ENCODE measurements at places on chromosomes 3 and 15.

DNA sequence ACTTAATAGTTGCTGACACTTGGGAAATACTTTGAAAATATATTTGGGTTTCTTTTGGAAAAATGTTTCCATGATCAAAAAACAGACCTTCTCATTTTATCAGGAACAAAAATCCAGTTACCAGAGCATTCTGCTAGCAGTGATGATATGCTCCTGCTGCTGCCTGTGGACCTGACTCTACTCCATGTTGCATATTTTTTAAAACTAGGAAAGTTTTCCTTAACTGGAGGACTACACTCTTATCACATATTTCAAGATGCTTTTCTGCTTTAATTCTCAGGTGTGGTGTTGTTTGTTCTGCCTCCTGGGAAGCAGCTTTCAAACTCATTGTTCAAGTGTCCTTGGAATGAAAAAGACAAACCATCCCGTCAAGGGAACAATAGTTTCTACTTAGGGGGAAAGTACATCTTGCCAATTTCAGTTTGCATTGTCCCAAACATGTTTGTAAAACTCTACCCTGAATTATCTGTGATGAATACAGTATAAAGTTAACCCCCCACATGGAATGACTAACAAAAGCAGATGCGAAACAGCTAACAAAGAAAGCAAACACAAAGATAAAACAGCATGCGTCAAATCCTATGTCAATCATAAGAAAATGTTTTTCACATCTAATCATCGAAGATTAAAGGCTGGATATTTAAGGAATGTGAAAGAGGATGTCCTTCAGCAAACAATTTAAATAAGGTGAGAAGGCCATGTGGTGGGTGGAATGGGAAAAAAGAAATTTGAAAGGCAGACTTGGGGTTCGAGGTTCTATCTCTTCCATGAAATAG lies 40.1 kb upstream of the PSMD6 start:
- no peak for DNase-seq

DNA sequence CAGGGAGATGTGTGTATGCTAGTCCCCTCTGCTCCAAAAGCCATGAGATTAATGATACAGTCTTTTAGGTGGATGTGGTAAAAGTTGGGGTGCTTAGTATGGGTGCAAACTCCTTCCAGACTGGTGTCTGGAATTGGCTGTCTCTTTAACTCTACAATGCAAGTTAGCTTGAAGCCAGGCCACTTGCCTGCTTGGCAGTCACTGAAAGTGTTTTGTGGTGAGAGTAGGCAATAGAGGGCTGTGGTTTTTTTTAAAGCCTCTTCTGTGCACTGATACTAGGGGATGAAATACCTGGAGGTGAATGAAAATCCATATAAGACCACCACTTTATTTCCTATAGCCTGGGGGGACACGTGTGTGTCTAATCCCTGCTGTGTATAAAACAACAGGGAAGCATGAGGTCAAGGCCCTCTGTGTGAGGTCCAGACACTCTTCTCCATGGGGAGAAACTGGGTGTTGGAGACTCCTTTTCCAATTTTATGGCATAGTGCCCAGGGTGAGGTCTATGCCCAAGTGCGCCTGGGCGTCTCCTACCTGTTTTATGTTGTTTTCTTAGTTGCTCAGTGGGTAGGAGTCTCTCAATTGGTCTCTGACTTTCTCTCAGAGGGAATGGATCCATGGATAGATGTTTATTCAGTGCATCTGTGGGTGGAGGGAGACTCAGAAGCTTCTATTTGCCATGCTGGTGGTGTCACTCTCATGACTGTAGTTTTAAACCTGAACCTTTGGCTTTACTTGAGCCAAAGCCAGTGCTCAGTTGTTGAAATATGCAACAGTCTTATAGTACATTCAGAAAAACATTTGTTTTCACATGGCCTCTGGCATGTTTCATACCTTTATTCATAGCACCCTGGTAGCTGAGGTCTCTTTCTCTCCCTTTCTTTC lies 327.8 kb upstream of the ATP11B start:
- DNase-seq: no peak

DNA sequence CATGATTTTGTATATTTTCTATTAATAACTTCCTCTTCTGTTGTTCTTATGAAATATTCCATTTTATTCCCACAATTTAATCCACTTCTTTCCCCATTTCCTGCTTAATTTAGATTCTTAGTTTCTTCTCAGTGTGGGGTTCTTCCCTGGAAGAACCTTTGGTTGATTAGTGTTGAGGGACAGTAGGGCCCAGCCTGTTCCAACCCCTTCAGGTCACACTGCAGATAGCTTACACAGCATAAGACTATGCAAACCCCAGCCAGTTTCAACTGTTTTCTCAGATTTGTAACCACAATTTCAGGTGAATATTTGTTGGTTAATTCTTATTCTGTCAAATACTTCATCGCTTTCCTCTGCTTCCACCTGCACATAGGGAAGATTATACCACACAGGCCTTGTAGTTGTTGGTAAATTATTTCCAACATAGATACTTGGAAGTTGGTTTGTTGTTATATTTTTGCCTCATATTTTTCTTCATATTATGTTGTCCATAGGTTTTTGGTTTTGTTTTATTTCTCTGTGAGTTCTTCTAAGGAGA lies 34.7 kb downstream of the AADACL2 start:
- DNase-seq: no peak

DNA sequence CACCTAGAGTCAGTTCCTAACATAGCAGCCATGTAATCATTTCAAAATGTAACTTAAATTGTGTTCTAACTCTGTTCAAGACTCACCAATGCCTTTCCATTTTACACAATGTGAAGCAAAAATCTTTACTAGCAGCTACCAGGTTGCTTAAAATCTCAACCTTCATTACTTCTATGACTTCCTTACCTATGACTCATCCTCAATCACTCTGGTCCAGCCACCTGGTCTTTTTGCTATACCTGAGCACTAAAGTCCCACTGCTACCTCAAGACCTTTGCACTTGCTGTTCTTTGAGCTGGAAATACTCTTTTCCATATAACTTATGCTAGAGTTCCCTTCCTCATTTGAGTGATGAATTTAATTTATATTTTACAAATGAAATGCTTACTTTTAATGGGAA lies 993.2 kb downstream of the NTRK3 start:
- DNase-seq: no peak

- DNase-seq: no peak
These were observed 1142.2 kb downstream of the IGSF11 start for GRCh38 chr3:117892431-117892841.

- DNase-seq: no peak
These were observed 77.8 kb upstream of the WDR72 start for GRCh38 chr15:53837263-53837662.

DNA sequence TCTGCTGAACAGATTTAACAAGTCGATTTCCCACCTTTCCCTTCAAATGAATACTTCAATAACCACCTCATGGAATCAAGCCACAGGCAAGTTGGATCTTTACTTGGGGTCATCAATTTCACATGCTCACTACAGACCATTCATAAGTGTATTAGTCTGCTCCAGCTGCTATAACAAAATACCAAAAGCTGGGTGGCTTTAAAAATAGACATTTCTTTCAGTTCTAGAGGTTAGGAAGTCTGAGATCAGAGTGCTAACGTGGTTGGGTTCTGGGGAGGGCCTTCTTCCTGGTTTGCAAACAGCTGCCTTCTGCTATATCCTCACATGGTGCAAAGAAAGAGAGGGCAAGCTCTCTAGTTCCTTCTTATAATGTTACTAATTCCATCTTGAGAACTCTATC lies 5.1 kb downstream of the GPR176 start:
- no peak for DNase-seq

- no peak for DNase-seq
These were observed 42.9 kb upstream of the MYZAP start for GRCh38 chr15:57548835-57549234.

GRCh38 chr3:45547764-45548680 lies 46.5 kb upstream of the LIMD1 start:
- DNase-seq: peak; percentile 49

DNA sequence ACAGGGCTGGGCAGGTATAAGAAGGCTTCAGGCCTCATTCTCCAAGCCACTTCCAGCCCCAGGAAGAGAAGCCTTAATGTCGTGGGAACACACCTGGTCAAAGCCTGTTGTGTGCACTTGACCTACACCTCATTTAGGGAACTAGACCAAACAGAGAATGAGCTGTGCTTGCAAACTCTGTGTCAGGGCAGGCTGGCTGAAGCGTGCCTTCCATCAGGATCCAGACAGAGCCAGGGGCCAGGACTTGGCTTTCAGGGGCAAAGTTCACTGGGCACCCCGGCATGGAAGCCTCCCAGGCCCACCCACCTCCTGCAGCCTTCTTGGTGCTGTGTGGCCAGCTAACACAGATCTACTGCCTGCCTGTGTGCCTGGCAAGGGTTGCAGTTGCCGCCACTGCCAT lies 11.5 kb downstream of the RBPMS2 start:
- DNase-seq: no peak

- no peak for DNase-seq
These were observed 303.3 kb upstream of the ATP10A start for GRCh38 chr15:26166429-26166828.

DNA sequence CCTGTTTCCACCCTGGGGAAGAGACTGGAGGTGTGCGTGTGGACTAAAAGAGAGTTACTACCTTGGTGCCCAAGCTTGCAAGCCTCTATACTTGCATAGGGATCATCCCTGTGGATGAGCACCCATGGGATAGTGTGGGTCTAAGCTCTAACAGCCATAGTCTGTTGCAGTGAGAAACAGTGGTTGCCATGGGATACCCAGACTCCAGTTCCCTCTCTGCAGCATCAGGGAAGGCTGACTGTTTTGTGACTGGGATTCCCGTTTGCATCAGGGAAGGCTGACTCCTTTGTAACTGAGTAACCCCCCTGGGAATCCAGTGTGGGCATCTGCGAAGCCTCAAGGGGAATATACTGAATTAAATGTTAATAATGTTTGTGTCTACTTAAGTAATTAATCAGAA lies 196.1 kb downstream of the ZNF621 start:
- DNase-seq: no peak

- DNase-seq: no peak
These were observed 31.9 kb downstream of the UBE2E1 start for GRCh38 chr3:23837691-23838090.

- DNase-seq: peak; percentile 11
These were observed 81.9 kb upstream of the ZNF280D start for GRCh38 chr15:56815247-56815646.

- DNase-seq: no peak
These were observed 11.2 kb downstream of the RTP3 start for GRCh38 chr3:46508850-46509591.

DNA sequence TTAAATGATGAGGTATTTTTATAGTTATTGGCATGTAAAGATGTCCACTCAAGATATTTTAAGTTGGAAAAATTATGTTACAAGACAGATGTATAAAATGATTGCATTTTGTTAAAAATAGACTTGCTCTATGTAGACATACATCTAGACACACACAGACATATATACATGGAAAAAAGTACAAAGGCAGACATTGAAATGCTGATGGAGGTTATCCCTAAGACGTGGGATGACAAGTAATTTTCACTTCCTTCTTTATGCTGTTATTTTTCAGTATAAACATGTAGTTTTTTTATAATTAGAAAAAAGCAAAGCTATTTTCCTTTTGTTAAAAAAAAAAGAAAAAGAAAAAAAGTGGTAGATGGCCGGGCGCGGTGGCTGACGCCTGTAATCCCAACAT lies 7.2 kb downstream of the HOMER2 start:
- no peak for DNase-seq

DNA sequence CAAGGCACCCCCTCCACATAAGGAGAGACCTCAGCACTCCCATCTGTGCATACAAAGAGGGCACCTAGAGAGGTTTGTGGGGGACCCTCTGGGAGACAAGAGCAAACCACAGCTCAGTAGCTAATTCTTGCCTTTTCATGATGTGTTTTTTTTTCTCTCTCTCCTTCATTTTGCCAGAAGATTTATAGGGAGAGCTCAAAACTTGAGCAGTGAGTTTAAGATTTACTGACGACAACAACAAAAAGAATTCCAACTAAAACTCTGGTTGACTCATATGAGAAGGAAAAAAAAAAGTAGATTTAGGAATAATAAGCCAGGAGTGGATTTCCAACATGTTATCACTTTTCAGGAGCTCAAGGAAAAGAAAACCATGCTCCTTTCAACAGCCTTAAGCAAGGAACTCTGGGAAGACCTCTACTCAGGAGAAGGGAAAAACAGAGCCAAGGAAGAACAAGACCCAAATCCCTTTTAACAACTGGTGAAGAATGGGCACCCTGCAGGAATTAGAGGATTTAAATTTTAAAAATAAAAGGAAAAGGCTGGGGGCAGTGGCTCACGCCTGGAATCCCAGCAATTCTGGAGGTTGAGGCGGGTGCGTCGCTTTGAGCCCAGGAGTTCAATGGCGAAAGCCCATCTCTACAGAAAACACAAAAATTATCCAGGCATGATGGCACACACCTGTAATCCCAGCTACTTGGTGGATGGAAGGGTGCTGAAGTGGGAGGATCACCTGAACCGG lies 58.2 kb upstream of the RAD18 start:
- no peak for DNase-seq

DNA sequence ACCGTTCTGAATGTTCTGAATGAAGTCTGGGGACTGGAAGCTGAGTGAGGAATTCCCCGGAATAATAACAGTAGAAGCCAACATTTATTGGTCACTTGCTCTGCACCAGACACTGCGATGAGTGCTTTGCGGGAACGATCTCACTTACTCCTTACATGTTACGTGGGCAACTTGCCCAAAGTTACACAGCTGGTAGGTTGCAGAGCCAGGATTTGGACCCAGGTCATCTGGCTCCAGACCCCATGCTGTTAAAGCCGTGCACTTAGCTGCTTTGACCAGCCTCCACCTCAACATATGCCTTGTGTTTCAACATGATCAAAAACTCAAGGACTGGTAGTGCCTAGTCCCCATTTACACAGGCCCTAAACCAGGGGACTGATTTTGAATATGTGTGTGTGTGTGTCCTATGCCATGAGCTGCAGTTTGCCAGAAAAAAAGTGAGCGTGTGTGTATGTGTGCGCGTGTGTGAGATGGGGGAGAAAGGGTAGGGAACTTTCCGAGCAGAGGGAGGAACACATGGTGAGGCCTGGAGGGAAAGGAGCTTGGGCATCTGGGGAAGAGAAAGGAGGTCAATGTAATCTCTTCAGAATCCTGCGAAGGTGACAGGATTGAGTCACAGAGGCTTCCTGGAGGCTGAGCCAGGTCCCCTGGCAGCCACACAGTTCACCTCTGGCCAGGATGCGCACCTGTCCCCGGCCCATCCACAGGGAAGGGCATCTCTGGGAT lies 28.9 kb downstream of the LINGO1 start:
- DNase-seq: no peak

DNA sequence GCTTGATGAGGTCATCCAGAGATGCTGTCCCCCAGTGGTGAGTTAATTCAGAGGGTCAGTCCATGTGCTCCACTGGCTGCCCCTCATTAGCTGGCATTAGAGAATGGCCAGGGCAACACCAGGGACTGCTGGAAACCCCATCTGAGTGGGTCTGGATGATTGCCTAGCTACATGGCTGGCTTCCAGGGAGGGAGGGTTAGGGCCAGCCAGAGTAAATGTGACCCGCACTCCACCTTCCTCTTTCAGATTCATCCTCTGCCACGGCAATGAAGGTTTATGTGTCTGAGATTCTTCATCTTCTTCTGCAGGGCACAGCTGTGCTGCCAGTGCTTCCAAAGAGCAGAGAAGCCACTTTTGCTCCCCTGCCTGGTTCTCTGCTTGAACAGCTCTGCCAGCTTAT lies 391.9 kb downstream of the OCA2 start:
- DNase-seq: no peak
